ENCODE measurements at places on chromosomes 7 and 10. TPM values are rescaled to one million over a fixed set of nuclear protein-coding genes. Genes with fewer than 3 reads are reported as not detected.

The SLC29A4 gene
- 2.2 TPM for total RNA-seq

The MOGAT3 gene
- not detected for total RNA-seq

The VIPR2 gene
- 12.6 TPM for total RNA-seq

The PNLIPRP2 gene
- not detected for total RNA-seq

The OPN4 gene
- total RNA-seq = not detected

The UCMA gene
- total RNA-seq = not detected

DNA sequence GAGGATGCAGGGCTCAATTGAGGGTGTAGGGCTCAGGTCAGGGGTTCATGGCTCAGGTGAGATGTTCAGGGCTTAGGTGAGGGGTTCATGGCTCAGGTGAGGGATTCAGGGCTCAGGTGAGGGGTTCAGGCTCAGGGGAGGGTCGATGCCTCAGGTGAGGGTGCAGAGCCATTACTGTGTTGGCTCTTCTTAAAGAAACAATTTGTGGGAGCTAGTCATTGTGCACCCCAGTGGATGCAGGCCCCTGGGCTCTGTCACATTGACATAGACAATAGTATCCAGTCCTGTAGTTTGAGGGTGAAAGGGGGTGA, 86.7 kb downstream of the ADCY1 start:
- no peak for DNase-seq

- DNase-seq = no peak
Observed at GRCh38 chr10:14022052-14022451, 308.7 kb downstream of the FRMD4A start.

DNA sequence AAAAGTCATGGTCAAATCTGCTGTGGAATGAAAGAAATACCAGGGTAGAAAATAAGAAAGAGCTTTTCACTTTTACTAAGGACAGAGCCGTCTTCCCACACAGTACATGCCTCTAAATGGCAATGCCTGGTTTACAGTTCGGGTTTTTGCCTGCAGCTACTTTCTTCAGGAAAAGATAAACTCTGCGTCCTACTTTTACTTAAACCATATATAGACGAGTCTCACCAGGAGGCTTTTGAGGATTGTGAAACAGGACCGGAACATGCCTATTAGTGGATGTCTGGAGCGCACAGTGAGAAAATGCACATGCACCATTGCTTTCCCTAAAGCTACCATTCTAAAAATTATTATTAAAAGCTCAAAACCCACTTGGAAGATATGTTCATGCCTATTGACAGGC, 70.5 kb downstream of the KLF6 start:
- DNase-seq = no peak

- no peak for DNase-seq
Observed at GRCh38 chr10:89213191-89213808, 6.2 kb upstream of the CH25H start.

DNA sequence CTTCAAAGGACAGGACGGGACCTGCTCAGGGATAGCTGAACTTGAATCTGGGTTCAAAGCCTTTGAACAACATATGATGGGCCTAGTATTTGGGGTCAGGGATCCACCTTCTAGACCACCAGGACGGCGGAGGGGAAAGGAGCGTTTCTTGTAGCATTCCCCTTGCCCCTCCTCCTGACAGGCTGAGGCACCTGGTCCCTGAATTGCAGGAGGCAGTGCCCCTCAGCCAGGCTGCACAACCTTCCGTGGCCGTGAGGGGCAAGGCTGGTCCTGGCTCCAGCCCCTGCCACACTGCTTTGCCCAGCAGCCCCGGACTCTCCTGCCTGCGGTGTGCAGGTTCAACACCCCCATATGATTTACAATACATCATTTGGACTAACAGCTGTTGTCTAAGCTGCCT, 58.1 kb downstream of the INSIG1 start:
- DNase-seq = no peak

Measured in aorta (tissue), 5 donors.